ENCODE measurements at places on chromosomes 5 and 9.

DNA sequence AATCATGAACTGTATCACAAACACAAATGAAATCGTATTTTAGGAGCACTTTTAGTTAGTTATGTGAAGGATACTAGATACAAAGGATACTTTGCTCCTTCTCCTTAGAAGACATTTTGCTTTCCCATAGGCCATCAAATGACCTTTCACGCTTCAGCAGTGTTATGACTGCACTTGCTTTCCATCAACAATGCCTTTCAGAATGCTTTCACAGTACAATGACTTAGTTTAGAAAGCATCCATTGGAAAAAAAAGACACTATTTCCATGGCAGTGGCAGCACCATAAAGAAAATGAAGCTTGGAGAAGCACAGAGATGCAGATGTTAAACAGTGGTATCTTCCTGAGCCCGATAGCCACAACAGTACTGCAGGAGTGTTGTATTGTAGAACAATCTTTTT is 203.9 kb downstream of the PCSK1 start:
- DNase-seq, result no peak

DNA sequence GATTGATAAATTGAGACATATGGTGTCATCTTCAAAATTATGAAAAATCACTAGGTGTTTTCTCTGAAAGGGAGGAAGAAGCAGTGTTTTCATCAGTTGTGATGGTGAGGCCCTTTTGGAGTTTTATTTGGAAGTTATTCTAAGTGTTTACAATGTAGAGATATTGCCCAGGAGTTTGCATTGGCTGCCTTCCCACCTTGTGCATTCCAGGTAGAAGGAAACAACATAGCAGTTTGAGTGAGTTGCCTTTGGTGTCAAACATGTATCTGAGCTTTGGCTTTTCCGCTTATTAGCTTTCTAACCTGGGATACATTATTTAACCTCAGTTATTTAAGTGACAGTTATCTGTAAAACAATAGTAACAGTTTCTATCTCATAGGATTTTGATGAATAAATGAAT is 122.5 kb downstream of the SCAMP1 start:
- no peak for DNase-seq

GRCh38 chr5:97559827-97560598 is 377.0 kb upstream of the RIOK2 start:
- DNase-seq, result no peak

DNA sequence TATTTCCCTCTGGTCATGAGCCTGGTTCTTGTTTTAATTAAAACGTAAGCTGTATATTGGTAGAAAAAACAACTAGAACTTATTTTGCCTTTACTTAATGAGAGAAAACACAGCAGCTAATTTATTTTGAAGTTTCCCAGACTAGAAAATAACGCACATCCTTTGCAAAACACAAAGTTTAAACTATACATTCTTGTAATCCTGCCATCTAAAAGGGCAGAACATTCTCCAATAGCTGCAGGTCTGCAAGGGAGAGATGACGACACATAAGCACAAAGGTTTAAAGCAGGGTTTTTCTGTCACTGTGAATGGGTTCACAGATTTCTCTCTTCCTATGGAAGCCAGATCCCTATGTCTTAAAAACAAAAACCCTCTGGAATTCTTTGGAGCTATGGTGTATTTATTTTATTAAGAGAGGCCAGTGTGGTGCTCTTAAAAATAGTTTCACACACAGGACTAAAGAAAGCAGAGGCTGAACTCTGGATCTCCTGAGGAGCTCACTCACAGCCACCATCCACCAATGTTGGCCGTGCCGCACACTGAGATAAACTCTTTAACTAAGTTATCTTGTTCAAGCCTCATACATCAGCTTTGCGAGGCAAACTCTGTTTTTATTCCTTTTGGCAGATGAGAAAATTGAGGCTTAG is 82.4 kb downstream of the SNCAIP start:
- no peak for DNase-seq

DNA sequence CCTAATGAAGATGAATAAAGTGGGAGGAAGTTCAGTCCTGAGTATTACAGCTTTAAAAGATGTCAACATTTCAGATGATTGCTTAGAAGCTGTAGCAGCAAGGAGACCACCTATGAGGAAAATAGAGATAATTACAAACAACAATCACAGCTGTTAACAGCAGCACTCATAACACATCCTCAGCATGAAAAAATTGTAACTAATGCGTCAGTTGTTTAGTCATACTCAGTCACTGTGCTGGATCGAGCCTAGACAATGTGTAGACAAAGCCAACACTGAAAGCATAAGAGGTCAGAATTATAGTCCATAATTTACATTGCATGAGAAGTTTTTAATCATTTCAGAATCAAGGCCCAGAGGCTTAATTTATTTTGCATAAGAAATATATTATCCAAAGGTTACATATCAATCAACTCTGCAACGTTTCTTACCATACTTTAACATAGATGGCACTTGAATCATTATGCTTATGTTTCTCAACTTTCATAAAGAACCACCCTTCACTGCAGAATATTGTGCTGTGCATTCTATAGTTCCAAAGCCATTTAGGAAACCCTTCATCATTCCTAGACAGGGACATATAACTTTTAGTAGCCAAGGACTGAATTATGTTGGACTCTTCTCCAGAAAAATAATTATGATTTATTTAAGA is 60.2 kb upstream of the HAPLN1 start:
- DNase-seq, result no peak

GRCh38 chr5:8577792-8578191 is 708.8 kb downstream of the MTRR start:
- no peak for DNase-seq

DNA sequence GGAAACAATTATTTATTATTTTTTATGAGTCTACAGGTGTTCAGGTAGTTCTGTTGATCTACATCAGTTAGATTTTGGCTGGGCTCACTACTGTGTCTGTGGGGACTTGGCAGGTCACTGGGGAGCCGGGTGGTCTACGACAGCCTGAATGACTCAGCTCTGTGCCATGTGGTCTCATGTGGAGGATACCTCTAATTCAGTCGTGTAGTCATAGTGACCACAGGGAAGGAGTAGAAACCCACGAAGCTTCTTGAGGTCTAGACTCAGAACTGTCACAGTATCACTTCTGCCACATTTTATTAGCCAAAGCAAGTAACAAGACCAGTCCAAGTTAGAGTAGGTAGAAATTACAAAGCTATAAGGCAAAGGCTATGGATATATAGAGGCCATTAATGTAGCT is 64.7 kb upstream of the GRAMD2B start:
- DNase-seq, result no peak

GRCh38 chr9:136923881-136924280 is 20.7 kb downstream of the FBXW5 start:
- no peak for DNase-seq

DNA sequence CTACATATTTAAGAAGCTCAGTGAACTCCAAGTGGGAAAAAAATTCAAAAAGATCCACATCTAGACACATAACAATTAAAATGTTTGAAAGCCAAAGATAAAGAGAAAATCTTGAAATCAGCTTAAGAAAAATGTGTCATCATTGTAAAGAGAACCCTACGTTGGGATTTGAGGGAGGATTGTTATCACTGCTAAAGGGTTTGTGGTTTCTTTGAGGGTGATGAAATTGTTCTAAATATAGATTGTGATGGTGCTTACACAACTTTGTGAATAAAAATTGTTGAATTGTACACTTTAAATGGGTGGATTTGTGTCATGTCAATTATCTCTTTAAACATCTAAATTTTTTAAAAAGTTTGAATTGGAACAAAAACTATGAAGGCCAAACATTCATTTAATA is 92.2 kb upstream of the ADAMTS19 start:
- no peak for DNase-seq

- no peak for DNase-seq
Measured at GRCh38 chr9:1474671-1475070, 424.5 kb downstream of the DMRT2 start.

DNA sequence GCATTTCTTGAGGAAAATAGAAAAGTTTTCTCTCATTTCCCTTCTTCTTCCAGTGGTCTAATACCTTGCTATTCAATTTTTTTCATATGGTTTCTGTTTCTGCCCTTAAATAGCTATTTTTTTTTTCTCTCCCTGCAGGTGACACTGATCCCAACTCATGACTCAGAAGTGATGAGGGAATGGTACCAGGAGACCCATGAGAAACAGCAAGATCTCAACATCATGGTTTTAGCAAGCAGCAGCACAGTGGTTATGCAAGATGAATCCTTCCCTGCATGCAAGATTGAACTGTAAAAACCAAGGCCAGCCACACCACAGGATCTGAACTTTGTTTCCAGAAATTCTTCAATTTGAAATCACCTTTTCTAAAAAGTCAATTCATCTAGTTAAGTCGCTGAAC is 97.7 kb downstream of the MAP1B start:
- DNase-seq, result no peak

- no peak for DNase-seq
Measured at GRCh38 chr5:139969318-139969717, 73.8 kb downstream of the NRG2 start.

- DNase-seq, result peak; percentile 66
Measured at GRCh38 chr9:14179449-14179848, 134.5 kb downstream of the NFIB start.

GRCh38 chr9:112774006-112774996 is 23.7 kb downstream of the SNX30 start:
- DNase-seq, result no peak

DNA sequence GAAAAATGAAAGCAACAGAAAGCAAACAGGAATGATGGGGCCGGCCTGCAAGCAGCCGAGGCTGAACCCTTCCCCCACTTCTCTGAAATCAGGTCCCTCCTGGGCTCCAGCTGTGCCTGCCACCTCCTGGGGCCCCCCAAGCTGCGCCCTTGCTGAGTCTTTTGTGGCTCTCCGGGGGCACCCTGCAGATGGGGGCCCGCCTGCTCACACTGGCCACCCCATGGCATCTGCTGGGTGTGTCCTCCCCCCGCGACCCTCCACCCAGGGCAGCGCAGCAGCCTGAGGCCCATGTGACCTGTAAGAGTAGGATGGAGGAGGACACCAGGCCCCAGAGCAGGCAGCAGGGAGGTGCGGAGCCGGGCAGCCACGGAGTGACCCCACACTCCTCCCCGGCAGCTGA is 5.7 kb downstream of the GPSM1 start:
- DNase-seq, result no peak

DNA sequence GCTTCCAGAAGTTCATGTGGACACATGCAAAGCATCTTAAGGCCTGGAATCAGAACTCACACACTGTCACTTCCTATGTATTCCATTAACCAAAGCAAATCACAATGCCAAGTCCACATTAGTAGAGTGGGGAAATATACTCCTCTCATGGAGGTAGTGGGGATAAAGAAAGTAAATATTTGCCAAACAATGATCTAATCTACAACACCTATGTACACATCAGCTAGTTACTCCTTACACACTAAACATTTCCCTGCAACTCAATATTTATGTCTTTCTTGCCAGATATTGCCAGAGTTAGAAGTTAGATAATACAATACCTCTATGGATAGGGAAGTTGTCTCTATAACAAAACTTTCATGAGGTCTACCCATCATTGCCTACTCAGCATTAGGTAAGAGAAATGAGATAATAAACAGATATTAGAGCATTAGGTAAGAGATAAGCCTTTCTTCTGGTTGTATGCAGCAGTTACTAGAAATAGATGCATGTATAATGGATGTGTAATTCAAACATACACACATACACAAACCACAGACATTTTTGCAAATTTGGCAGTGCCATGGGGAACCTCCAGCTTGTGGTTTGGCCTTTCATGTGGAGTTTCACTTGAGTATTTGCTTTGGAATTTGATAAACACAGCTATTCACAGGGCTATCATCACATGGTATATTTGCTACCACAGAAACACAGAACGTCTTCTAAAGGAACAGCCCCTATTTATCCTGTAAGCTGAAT is 196.5 kb downstream of the TLE1 start:
- DNase-seq, result no peak

GRCh38 chr5:127812570-127812969 is 109.4 kb downstream of the CCDC192 start:
- no peak for DNase-seq

DNA sequence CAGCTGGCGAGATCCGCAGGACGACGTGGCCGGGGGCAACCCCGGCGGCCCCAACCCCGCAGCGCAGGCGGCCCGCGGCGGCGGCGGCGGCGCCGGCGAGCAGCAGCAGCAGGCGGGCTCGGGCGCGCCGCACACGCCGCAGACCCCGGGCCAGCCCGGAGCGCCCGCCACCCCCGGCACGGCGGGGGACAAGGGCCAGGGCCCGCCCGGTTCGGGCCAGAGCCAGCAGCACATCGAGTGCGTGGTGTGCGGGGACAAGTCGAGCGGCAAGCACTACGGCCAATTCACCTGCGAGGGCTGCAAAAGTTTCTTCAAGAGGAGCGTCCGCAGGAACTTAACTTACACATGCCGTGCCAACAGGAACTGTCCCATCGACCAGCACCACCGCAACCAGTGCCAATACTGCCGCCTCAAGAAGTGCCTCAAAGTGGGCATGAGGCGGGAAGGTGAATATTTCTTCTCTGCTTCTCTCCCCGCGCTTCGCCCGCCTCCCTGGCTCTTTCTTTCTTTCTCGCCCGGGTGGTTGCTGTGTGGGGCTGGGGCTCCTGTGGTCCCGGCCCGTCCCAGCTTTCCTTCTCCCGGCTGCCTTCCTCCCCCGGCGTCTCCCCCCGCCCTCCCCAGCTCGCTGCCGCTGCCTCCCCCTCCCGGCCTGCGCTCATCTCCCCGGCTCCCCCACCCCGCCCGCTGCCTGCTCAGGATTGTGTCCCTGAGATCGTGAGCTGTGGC is 2.2 kb downstream of the NR2F1 start:
- DNase-seq, result no peak

DNA sequence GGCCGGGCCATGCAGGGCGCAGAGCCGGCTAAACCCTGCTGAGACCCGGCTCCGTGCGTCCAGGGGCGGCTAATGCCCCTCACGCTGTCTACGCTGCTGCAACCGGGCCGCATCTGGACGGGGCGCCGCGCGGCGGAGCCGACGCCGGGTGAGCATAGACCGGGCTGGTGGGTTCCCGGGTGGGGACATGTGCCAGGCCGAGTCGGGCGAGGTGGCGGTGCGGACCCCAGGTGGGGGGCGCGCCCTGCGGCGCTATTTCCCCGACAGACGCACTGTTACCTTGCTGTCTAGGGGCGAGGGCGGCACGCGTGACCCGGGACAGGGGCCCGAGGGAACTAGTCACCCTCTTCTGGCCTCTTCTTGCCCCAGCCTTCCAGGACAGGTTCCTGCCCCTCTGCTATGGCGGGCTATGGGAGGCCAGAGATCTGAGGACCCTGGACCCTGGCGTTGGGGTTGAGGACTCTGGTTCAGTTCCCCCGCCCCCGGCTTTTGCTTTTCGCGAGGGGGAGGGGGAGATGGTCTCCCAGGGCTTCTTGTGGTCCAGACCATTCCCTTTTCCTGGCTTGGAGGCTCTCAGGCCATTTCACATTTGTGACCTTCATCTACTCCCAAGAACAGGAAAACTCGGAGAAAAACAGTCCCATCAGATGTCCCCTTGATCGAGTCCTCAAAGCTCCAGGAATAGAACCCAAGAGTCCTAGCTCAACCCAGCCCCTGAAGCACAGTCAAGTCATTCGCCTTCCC is 536 bp downstream of the SLC27A4 start:
- no peak for DNase-seq

DNA sequence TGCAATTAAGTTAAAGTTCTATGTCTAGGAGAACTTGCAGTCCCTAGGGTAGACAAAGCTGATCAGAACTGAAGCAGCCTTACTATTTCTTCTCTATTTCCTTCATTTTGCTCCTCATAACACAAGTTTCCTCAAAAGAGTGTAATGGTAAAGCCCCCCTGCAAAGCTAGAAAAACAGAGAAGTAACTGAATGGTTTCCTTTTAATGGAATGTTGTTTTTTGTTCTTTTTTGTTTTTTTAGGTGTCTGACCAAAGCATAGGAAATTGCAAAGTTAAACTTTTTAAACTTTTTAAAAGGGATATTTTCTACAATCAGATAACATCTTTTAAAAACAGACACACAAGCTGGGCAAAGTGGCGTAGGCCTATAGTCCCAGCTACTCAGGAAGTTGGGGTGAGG is 145.7 kb downstream of the TLE1 start:
- DNase-seq, result no peak

GRCh38 chr9:16633794-16634193 is 236.7 kb downstream of the BNC2 start:
- no peak for DNase-seq
